ENCODE measurements at places on chromosomes 7 and 10. TPM values are rescaled to one million over a fixed set of nuclear protein-coding genes. Genes with fewer than 3 reads are reported as not detected.

- DNase-seq: no peak
Observed at GRCh38 chr7:111958896-111959295, 247.3 kb downstream of the DOCK4 start.

- DNase-seq: no peak
Observed at GRCh38 chr10:61836888-61837754, 64.4 kb upstream of the ARID5B start.

GRCh38 chr7:40428421-40428820, 293.6 kb downstream of the SUGCT start:
- no peak for DNase-seq

The HTR5A gene
- total RNA-seq: not detected

DNA sequence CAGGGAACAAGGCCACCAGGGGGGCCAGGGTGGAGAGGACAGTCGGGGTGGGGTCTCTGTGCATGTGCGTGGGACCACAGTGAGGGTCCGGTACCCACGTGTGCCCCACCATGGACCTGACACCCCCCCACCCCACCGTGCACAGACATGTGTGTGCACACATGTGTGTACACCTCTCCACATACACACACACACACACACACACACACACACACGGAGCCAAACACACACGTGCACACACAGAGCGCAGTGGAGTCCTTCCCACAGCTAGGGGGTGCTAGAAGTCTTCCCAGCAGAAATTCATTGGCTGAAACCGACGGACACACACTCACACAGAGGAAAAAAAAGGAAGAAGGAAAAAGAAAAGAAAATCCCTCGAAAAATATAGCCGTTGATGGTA, 42.8 kb upstream of the GNA12 start:
- peak; percentile 32 for DNase-seq

The GPER1 gene
- total RNA-seq: 0.08 TPM

- no peak for DNase-seq
Observed at GRCh38 chr10:71463111-71463510, 66.4 kb downstream of the CDH23 start.

- no peak for DNase-seq
Observed at GRCh38 chr7:94111009-94111408, 106.9 kb upstream of the BET1 start.

The MNX1 gene
- total RNA-seq: not detected

The C10orf105 gene
- 0.05 TPM for total RNA-seq

The EPHA1 gene
- total RNA-seq: 1.9 TPM

GRCh38 chr7:55092975-55093373, 74.2 kb downstream of the EGFR start:
- no peak for DNase-seq

The AKR1C2 gene
- 0.52 TPM for total RNA-seq

- DNase-seq: no peak
Observed at GRCh38 chr10:68492118-68492517, 20.3 kb upstream of the DNA2 start.

DNA sequence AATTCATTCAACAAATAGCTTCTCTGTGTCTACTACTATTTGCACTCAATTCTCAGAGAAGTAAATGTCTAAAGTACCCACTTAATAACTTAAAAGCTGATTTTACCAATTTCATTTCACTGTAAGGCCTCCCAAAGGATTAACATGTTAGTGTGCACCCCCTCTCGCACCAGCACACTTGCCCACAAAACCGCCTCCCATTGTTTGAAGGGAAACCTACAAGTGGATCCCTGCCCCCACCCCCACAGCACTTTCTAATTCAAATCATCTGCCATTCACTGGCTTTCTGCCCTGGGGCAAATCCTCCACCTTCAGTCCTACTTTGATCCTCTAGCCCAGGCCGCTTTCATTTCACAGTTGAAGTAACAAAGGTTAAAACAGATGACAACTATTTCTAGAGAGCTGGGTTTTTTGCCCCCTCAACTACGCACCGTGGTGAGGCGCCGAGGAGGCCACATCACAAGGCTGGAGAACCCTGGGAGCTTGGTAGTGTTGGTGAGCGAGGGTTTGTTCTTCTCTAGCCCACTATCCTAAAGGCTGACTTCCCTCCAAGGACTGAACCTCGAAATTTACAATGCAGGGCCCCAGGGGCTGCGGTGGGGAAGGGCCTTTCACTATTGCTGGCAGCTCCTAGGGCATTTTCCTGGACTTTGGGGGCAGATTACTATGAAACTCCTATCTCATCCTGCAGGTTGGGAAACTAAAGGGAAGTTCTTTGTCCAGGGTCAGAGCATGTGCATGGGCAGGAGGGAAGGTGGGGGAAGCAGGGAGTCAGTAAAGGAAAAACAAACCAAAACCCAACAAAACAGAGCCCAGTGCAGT, 517.4 kb upstream of the ZMIZ1 start:
- DNase-seq: no peak

The MYH16 gene
- total RNA-seq: not detected

GRCh38 chr7:129110258-129110981, 34.1 kb upstream of the TSPAN33 start:
- DNase-seq: no peak

DNA sequence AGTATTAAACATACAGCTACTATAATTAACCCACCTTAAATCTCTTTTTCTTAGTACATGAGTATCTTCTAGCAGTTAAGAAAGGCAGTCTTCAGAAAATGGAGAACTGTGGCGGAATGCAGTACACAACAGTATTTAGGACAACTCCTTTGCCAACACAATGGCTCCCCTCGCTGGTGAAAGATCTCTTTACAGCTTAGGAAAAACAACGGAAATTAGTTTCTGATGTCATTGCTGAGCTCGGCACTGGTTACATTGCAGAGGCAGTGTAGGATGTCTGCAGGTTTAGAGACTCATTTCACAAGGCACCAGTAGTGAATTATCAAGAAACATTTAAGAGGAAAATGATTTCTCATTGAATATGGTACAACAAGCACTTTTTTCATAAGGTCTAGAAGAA, 43.4 kb downstream of the GLRX3 start:
- DNase-seq: no peak

- DNase-seq: no peak
Observed at GRCh38 chr7:15600298-15600697, 38.5 kb upstream of the AGMO start.

All from activated T-cell treated with anti-CD3 and anti-CD28 coated beads, Interleukin-2, amount 50 U/mL, for 4 hours (primary cell).